ENCODE measurements at places on chromosomes 3 and 15.

DNA sequence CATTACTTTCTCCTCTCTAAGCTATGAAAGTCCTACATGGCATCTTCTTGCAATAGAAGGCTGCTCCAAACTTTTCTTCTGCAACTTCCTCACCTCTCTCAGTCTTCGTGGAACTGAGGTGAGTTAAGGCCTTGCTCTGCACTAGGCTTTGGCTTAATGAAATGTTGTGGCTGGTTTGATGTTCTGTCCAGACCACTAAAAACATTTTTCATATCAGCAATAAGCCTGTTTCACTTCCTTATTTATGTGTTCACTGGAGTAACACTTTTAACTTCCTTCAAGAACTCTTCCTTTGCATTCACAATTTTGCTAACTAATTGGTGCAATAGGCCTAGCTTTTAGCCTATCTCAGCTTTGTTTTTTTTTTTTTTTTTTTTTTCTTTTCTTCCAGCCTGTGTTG, 335.3 kb upstream of the NECTIN3 start:
- DNase-seq: no peak

- no peak for DNase-seq
Measured at GRCh38 chr3:12773030-12773709, 14.1 kb upstream of the TMEM40 start.

- DNase-seq: no peak
Measured at GRCh38 chr15:39144613-39145499, 436.0 kb upstream of the THBS1 start.

GRCh38 chr3:190617185-190617584, 103.3 kb downstream of the IL1RAP start:
- no peak for DNase-seq

- peak; percentile 19 for DNase-seq
Measured at GRCh38 chr3:187737368-187738070, 7.7 kb downstream of the BCL6 start.

- no peak for DNase-seq
Measured at GRCh38 chr3:179292450-179292849, 30.4 kb upstream of the ZNF639 start.

GRCh38 chr3:171281256-171281992, 178.8 kb downstream of the TNIK start:
- DNase-seq: no peak

Data from activated CD4-positive, CD25-positive, alpha-beta regulatory T cell (primary cell).